NCI-H526 (cell line): ENCODE measurements at places on chromosomes 4 and X.

- no peak for DNase-seq
Measured at GRCh38 chr4:55218041-55218440, 92.6 kb upstream of the KDR start.

- DNase-seq, result no peak
Measured at GRCh38 chrX:80578517-80579105, 158.4 kb downstream of the TENT5D start.

DNA sequence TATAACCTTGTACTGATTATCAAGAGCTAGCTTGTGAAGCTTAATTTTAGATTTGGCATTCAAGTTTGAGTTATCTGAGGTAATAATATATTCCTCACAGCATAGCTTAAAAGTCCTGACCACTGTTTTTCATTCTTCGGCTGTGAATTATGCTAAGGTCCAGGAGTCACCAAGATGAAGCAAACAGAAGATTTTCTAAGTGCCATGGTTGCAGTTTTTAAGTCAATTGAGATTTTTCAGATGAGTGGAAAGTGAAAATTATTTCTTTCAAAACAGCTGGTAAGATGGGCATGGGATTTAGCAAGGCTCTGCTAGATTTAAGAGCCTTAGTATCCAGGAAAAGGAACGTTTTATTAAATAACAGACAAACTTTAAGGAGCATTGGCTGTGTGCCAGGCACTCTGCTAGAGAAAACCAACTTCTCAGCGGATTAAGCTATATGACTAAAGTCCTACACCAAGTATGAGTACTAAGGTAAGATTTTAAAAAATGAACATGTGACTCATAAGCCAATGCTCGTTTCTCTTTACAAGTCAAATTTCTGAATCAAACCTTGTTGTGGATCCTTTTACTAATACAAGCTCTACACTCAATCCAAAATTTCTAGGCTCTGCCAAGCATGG is 149.9 kb upstream of the IL15 start:
- DNase-seq, result no peak

DNA sequence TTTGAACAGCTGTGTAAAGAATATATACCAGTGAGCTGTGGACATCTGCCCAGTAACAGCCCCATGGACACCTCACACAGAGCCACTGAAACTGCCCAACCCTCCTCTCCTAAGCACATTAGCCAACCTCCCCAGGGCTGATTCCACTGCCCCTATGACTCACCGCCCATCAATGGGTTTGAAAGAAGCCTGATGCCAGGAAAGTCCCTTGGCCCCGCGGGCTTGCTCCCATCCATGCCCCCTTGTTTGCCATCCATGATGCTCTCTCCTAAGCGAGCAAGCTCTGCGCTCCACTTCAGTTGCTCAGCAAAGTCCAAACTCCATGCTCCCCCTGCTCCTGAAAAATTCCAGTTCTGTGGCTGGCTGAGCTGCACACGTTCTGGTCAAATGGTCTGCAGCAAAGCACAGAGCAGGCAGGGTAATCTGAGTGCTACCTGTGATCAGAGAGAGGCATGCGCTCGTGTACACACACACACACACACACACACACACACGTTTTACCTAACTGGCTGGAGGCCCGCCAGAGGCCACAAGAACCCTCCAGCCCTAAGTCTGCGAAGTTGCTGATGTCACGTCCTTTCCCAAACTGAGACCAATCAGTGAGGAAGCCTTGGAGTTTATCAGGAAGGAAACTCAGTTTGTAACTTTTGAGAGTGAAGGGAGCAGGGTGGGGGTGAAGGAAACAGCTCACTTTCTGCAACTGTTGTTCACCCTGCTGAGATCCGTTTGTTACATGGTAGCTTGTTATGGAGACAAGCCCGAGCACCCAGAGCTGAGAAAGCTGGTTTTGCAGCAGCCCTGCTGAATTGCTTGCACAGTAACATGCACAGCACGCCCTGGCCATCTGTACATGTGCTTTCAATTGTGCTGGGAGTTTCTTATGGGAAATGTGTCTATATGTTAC is at the start of gene ASB9:
Gene ASB9 (minus strand): TSS at position 466 of the 904 bp plus-strand sequence. CDS start 209 bp downstream, at position 257.
- no peak for DNase-seq
